ENCODE measurements at places on chromosomes 12 and 14.

DNA sequence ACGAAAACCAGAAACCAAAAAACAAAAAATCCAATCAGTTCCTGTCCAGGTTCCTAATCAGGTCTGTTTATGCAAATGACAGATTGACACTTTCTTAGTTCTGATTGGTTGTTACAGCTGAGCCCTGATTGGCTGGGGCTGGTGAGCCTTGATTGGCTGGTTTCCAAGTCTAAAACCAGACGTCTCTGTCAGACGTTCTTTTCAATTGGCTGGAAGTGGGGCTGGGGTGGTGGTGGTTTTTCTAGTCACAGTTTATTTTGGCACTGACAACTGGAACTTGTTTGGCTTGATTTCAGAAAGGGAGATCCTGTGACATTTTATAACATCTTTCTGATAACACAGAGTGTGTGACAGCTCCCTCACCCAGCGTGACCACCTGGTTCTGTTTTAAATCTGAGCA is 36.1 kb upstream of the PRICKLE1 start:
- no peaks in the 10 kb centered on the region for H3K36me3 ChIP-seq
- no peak overlapping the region for H3K27ac ChIP-seq

DNA sequence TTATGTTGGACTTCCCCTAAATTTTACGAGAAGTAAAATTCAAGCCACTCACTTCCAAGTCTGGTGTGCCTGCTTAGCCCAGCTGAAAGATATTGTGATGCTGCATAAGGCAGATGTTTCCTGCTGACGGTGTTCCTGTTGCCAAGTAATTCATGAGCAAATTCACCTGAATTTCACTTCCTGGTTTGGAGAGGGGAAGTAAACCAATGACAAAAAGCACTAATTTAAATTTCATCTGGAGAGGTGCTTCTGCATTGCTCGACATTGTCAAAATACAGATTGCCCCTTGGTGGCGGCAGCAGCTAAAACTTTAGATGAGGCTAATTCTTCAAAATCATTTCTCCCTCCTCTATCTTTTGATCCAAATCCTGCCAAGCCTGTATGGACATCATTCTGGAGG is 281.1 kb downstream of the AACS start:
- H3K4me3 ChIP-seq, result no peak overlapping the region
- no peaks in the 10 kb centered on the region for H3K4me1 ChIP-seq

DNA sequence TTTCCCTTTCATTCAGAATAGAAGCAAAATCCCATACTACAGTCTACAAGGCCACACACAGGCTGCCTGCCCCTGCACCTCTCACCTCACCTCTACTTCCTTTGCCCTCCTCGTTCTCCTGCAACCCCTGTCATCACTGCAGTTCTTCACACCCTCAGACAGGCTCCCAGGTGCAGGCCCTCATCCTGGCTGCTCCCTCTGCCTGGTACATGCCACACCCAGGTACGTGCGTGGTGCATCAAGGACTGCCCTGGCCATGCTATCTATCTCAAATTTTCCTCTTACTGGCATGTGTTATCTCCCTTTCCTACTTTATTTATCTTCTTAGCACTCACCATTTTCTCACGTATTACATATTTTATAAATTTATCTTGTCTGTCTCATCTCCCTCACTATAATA is 24.3 kb downstream of the TM7SF3 start:
- H3K27ac ChIP-seq, result no peak overlapping the region
- H3K27me3 ChIP-seq, result no peaks in the 10 kb centered on the region
- H3K4me1 ChIP-seq, result no peaks in the 10 kb centered on the region
- DNase-seq, result no peak

DNA sequence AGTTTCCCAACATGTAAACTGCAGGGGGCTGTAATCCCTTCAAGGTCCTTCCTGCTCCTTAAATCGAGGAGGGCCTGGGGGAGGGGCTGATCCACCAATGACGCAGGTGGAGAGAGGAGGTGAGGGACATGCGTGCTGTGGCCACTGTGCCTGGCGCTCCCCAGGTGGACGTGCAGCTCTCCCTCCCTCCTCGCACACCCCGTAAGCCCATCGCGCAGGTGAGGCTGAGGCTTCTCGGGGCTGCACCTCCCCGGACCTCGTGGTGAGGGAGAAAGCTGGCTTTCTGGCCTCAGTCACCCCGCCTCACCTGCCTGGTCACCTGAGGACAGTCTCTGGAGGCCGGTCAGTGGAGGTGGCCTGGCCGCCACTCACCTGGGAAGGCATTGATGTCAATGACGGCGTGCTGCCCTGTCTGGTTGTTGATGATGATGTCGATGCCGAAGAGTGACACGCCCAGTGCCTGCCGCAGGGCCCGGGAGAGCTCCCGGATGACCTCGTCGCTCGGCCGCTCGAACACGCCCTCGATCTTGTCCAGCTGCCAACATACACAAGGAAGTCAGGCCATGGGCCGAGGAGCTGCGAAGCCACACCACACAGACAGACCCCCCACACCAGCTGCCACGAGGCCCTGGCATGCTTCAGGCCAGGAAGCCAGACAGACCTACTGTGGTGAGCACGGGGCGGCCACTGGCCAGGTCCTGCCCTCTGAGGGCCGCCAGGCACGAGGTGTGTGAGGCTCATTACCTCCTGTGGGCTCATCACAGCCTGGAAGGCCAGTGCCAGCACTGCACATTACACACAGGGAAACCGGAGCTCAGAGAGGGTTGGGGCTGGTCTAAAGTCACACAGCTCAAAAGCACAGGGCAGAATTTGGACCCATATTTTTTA is 23.3 kb downstream of the CHGA start:
- no peaks in the 10 kb centered on the region for H3K36me3 ChIP-seq
- peak overlapping the region; percentile 68 for H3K27ac ChIP-seq
- no peak overlapping the region for H3K4me3 ChIP-seq

GRCh38 chr14:87149583-87150354 is 843.2 kb downstream of the GALC start:
- DNase-seq, result no peak
- no peak overlapping the region for H3K27ac ChIP-seq
- H3K4me1 ChIP-seq, result no peaks in the 10 kb centered on the region
- H3K27me3 ChIP-seq, result no peaks in the 10 kb centered on the region
- no peak overlapping the region for H3K4me3 ChIP-seq
- H3K36me3 ChIP-seq, result no peaks in the 10 kb centered on the region

GRCh38 chr12:112321245-112321644 is 61.0 kb downstream of the HECTD4 start:
- H3K27ac ChIP-seq, result no peak overlapping the region
- H3K36me3 ChIP-seq, result no peaks in the 10 kb centered on the region
- no peaks in the 10 kb centered on the region for H3K27me3 ChIP-seq
- DNase-seq, result no peak
- H3K4me3 ChIP-seq, result no peak overlapping the region
- H3K4me1 ChIP-seq, result peaks cover 3% of the 10 kb centered on the region

- H3K27me3 ChIP-seq, result no peaks in the 10 kb centered on the region
- no peak for DNase-seq
- no peaks in the 10 kb centered on the region for H3K4me1 ChIP-seq
- H3K27ac ChIP-seq, result no peak overlapping the region
- no peak overlapping the region for H3K4me3 ChIP-seq
Measured at GRCh38 chr12:88428350-88428749, 151.9 kb downstream of the KITLG start.

GRCh38 chr14:99896361-99896760 is 103.1 kb downstream of the EML1 start:
- H3K4me3 ChIP-seq, result no peak overlapping the region
- no peaks in the 10 kb centered on the region for H3K36me3 ChIP-seq
- no peak for DNase-seq
- H3K27ac ChIP-seq, result no peak overlapping the region
- H3K4me1 ChIP-seq, result no peaks in the 10 kb centered on the region
- no peaks in the 10 kb centered on the region for H3K27me3 ChIP-seq

GRCh38 chr12:11510671-11511070 is 115.3 kb upstream of the PRB2 start:
- no peak overlapping the region for H3K4me3 ChIP-seq
- no peaks in the 10 kb centered on the region for H3K27me3 ChIP-seq
- H3K4me1 ChIP-seq, result no peaks in the 10 kb centered on the region

DNA sequence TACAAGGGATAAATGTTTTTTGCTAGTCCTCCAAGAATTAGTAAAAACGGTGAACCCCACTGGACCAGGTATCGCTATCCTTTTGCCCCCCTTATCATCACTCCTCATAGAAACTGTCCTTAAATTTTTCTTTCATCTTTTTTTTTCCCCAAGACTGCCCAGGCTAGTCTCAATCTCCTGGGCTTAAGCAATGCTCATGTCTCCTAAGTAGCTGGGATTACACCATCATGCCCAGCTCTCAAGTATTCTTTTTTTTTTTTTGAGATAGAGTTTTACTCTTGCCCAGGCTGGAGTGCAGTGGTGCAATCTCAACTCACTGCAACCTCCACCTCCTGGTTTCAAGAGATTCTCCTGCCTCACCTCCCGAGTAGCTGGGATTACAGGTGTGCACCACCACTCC is 9.7 kb downstream of the IRF2BPL start:
- H3K4me1 ChIP-seq, result peaks cover 24% of the 10 kb centered on the region
- H3K36me3 ChIP-seq, result no peaks in the 10 kb centered on the region
- H3K27ac ChIP-seq, result no peak overlapping the region
- DNase-seq, result no peak

DNA sequence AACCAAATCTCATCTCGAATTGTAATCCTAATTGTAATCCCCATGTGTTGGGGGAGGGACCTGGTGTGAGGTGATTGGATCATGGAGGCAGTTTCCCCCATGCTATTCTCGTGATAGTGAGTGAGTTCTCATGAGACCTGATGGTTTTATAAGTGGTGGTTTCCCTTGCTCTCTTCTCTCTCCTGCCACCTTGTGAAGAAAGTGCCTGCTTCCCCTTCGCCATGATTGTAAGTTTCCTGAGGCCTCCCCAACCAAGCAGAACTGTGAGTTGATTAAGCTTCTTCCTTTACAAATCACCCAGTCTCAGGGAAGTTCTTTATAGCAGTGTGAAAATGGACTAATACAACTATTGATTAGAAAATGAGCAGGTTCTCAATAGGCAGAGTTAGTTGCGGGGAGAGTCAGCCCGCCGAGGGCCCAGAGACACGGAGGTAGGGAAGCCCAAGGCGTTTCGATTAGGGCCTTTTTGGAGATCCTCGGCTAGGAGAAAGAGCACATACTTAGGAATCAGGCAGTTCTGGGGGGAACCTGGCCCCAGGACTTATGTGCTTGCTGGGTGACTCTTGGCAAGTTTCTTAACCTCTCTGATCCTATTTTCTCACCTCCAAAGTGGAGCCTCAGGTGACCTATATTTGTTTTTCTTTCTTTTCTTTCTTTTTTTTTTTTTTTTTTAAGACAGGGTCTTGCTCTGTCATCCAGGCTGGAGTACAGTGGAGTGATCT is 65.7 kb downstream of the MVK start:
- no peaks in the 10 kb centered on the region for H3K4me1 ChIP-seq
- no peak overlapping the region for H3K27ac ChIP-seq

DNA sequence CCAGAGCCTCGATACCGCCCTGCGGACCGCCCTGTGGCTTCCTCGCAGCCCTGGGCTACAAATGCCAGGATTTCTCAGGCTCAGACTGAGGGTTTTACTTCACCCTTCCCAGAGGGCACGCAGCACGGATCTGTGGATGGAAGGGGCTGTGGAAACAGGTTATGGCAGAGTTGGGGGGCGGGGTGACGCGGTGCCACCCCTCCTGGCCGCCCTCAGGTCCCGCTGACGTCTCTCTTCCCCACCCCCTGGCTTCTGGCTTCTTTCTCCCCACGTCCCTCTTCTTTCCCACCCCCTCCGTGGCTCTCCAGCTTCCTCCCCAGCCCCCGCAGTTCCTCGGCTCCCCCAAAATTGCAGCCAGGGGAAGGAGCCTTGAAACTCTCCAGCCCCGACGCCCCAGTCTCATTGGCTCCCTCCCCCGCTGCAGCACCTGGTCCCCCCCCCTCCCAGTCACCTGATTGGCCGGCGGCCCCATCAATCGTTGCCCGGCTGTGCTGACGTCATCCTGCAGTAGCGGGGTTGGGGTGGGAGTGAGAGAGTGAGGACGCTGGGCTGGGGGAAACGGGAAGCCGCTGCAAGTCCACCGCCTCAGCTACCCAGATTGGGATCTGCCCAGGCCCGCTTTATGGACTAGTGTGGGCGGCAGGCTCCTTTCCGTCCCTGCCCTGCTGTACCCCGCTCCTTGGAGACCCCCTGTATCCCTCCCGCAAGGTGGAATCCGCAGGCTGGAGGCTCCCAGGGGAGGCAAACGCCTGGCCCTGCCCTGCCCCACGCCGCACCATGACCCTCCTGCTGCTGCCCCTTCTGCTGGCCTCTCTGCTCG is at the start of gene CLSTN3:
CLSTN3 (plus strand) TSS at position 500 of the 820 bp plus-strand sequence; CDS start at position 778, 278 bp downstream.
- peaks cover 17% of the 10 kb centered on the region for H3K4me1 ChIP-seq
- H3K27me3 ChIP-seq, result no peaks in the 10 kb centered on the region
- H3K36me3 ChIP-seq, result no peaks in the 10 kb centered on the region
- peak within 1 kb of the TSS; percentile 73 for H3K4me3 ChIP-seq

DNA sequence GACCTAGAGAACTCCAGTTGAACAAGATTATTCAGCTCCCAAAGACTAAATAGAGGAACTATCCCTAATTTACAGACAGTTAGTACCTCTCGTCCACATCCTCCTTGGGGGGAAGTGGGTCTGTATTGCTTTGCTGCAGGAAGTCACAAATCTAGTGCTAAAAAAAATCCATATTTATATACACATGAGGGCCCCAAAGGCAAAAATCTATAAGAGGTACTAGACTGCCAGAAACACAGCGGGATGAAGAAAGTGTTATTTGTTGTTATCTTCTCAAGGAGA is 190.1 kb downstream of the TTC8 start:
- no peaks in the 10 kb centered on the region for H3K27me3 ChIP-seq
- no peak overlapping the region for H3K4me3 ChIP-seq
- H3K4me1 ChIP-seq, result no peaks in the 10 kb centered on the region
- no peak for DNase-seq
- H3K27ac ChIP-seq, result no peak overlapping the region

- DNase-seq, result no peak
- H3K27me3 ChIP-seq, result no peaks in the 10 kb centered on the region
- H3K27ac ChIP-seq, result no peak overlapping the region
- H3K4me3 ChIP-seq, result no peak overlapping the region
Measured at GRCh38 chr12:34392741-34393085, 370.4 kb downstream of the ALG10 start.

DNA sequence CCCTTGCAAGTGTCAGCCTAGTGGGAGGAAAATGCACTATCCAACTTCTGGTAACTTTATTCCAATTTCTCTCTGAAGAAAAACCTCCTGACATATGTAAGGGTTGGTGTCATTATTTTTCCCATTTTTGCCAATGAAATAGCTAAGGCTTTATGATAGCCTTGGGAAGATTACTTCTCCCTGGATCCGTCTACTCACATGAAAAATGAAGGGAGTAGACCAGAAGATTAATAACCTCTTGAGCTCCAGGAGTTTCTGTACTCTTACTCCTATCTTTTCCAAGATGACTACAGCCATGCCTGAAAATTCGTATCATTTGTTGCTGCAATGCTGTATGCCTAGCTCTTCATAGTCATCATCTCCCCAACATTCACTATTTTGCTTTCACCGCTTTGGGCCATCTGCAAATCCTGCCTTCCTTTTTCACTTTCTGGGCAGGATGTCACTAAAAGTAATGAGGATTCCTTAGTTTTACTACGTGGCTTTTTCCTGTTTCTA is 18.8 kb downstream of the TC2N start:
- peaks cover 4% of the 10 kb centered on the region for H3K4me1 ChIP-seq
- H3K4me3 ChIP-seq, result no peak overlapping the region
- no peaks in the 10 kb centered on the region for H3K27me3 ChIP-seq
- H3K27ac ChIP-seq, result no peak overlapping the region
- H3K36me3 ChIP-seq, result no peaks in the 10 kb centered on the region

Measured in testis (tissue), 5 donors.